CD8-positive, alpha-beta memory T cell (primary cell): ENCODE measurements at places on chromosomes 5 and 9. TPM values are rescaled to one million over a fixed set of nuclear protein-coding genes. Genes with fewer than 3 reads are reported as not detected.

The GABRA1 gene
- not detected for total RNA-seq

DNA sequence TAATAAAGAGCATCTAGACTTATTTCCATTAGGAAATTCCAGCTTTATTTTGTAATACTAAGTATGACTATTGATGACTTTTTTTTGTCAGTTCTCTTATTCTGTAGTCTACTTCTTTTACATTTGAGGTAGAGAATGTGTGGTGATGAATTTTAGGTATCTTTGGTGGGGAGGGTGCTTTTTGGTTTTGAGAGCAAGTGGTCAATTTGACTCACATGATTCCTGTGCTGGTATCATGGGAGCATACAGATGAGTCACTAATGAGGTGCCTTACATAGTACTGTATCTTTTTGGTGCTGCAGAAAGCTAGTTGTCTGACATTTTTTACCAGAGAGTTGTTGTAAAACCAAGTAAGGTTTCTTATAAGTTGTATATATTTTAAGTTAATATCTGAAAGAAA, 35.3 kb downstream of the ERBIN start:
- no peak for DNase-seq
- no peak overlapping the region for H3K27ac ChIP-seq
- H3K4me3 ChIP-seq, result no peak overlapping the region
- peaks cover 42% of the 10 kb centered on the region for H3K4me1 ChIP-seq

The PTPN3 gene
- total RNA-seq, result 0.29 TPM

DNA sequence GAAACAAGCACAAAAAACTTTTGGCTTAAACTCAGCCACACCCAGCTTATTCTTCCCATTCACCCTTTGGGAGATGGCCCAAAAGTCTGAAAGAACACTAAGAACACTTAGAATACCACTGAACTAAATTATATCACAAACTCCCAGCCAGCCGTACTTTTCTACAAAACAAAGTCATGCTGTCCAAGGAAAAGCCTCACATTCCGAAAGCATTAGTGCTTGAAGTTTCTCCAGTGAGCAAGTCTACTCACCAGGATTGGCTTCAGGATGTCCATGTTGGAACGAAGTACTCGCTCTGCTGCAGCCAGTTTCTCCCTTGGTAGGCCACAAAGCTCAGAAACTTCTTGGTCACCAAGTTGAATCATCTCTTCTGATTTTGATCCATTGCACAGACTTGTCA, 69.7 kb downstream of the ABCA1 start:
- H3K4me1 ChIP-seq, result no peaks in the 10 kb centered on the region
- no peak for DNase-seq
- no peak overlapping the region for H3K27ac ChIP-seq
- H3K4me3 ChIP-seq, result no peak overlapping the region
- no peaks in the 10 kb centered on the region for H3K36me3 ChIP-seq

GRCh38 chr5:79263-79662, 12.7 kb upstream of the PLEKHG4B start:
- H3K27me3 ChIP-seq, result no peaks in the 10 kb centered on the region
- H3K4me3 ChIP-seq, result no peak overlapping the region
- DNase-seq, result no peak
- no peak overlapping the region for H3K27ac ChIP-seq
- no peaks in the 10 kb centered on the region for H3K36me3 ChIP-seq
- no peaks in the 10 kb centered on the region for H3K4me1 ChIP-seq

The PPP3R2 gene
- total RNA-seq, result not detected

The PTGER4 gene
- total RNA-seq, result 53.9 TPM

- DNase-seq, result no peak
- no peaks in the 10 kb centered on the region for H3K4me1 ChIP-seq
- no peak overlapping the region for H3K27ac ChIP-seq
- H3K27me3 ChIP-seq, result no peaks in the 10 kb centered on the region
These were observed 148.3 kb upstream of the RUSC2 start for GRCh38 chr9:35341585-35341984.

DNA sequence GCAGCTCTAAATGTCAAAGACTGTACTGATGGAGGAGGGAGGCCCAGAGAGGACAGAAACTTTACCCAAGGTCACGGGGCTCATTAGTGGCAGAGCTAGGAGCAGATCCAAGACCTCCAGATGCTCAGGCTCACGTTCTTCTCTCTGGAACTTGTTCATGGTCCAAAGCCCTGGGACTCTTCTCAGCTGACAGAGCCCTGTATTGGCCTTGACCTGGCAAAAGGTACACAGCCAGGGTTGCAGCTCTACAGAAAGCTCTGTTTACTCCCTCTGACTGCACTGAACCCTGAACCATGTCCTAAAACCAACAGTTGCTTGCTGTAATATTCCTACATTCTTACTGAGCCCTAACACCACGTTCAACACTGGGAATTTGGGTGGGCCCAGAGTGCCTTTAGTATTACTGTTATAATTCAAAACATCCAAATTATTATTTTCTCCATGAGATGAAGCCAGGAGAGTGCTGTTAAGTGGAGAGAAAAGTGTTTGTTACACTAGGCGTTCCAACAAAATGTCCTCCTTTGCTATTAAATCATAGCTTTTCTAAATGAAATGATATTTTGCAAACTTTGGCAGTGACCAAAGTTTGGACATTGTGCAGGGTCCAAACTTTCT, 602.4 kb upstream of the CLINT1 start:
- H3K4me3 ChIP-seq, result no peak overlapping the region
- H3K36me3 ChIP-seq, result no peaks in the 10 kb centered on the region
- no peak overlapping the region for H3K27ac ChIP-seq
- no peaks in the 10 kb centered on the region for H3K27me3 ChIP-seq
- H3K4me1 ChIP-seq, result no peaks in the 10 kb centered on the region
- no peak for DNase-seq

The TMEM8B gene
- total RNA-seq, result 3.0 TPM
